Fibroblast of skin of abdomen (primary cell): ENCODE measurements at places on chromosomes 2 and 18.
A peak's percentile ranks its signal among the peaks of the same experiment; 100 is the strongest.

DNA sequence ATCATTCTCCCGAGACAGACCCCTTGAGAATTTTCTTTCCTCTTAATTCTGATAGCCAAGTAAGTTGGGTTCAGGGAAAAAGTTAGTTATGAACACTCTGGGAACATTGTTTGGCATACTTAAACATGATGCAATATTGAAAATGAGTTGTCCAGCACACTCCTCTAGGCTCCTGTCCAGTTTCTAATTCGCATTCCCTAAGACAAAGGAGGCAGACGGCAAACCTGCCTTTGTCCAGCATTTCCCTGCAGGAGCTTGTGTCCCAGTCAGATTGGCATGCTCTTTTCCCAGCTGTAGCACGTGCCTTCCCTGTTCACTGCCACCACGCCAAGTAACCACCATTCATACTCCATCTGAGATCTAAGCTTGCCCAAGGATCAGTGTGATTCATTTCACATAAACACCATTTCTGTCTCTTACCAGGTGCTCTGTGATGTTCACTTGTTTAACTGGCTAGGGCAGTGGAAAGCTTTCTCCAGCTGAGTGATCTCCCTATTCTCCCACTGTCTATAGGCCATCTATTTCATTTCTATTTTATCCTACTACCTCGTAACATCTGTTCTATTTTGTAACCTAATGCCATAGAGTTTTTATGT lies 150.0 kb upstream of the EPB41L3 start:
- peak; percentile 1 for DNase-seq

- no peak for DNase-seq
Observed at GRCh38 chr2:65390134-65390533, 42.3 kb downstream of the SPRED2 start.

DNA sequence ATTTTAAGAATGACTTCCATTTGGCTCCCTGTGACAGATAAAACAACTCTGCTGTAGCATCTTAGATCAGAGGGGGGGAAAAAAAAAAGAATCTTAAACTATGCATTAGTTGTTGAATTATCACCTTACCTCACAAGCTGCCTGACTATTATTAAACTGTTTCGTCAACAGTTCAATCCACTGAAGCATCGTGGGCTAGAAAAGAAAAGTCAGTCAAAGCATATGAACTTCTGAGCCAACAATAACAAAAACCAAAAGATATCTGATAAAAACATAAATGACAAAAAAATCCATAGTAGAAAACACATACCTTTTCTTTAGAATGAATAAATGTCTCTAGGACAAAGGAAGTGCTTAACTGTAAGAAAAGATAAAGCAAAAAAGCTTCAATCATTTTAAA lies 73.7 kb downstream of the C2orf74 start:
- DNase-seq = no peak

DNA sequence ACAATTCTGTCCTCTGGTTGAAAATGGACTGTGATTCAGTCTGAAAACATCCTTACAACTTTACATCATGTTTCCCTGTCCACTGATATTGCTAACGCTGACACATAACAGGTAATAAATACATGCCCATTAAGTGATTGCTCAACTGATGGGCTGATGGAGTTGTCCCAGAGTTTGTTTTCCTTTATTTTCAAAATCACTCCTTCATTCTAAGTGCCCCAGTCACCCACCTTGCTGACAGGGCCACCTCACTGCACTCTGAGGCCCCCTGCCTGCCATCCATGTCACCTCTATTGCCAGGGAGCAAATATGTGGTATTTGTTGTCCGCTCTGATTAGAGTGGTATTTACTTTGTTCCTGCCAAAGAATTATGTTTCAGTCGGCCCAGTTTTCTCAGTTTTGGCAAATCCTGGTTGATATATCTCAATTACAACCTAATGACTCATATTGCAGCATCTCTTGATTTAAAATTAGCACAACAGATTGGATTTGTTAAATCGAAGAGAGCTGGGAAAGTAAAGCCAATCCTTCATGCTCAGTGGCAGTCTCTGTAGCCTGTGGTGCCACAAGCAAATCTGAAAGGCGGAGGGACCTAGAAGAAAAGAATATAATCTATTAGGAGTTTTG lies 105.1 kb downstream of the RDH14 start:
- DNase-seq = peak; percentile 91

GRCh38 chr2:7427293-7428060 lies 510.3 kb downstream of the RNF144A start:
- peak; percentile 70 for DNase-seq

GRCh38 chr18:47750889-47751423 lies 179.5 kb downstream of the SMAD2 start:
- no peak for DNase-seq

DNA sequence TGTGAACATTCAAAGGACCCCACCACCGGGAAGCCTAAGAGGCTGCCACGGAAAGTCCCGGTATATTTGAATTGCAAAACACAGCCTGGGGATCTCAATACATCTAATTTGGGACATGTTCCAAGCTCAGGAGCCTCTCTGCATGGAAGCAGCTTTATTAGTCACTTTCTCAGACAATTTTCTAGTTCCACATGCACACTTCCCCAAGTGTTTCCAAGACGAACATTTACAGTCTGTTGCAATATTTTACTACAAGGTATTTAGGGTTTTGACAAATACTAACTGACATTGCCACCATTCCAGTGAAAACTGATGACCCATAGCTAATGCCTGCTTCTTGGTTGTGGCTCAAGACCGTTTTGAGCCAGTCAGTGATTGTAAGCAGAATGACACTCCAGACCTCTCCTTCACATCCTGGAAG lies 145.3 kb downstream of the NCKAP5 start:
- DNase-seq = peak; percentile 72
